ENCODE measurements at places on chromosomes 6 and 20. TPM values are rescaled to one million over a fixed set of nuclear protein-coding genes. Genes with fewer than 3 reads are reported as not detected.

GRCh38 chr20:46831633-46832011 is 63.0 kb upstream of the EYA2 start:
- no peak for DNase-seq

DNA sequence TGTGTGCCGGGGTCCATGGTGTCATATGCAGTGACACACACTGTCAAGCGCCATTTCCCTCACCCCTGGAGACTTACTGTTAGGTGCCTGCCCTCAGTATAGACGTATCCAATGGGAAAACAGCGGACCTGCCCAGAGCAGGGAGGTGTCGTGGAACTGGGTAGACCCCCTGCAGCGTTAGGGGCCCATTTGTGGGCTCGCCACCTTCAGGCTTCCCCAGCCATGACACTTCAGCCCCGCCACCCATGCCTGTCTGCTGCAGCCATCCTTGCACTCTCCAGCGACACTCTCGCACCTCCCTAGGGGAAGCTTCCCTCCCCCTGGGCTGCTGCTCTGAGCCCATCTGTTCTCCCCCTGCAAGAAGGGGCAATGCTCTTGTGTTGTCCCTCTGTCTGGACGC is 43.2 kb downstream of the STK35 start:
- no peak for DNase-seq

MOG gene
- not detected for total RNA-seq

GABBR1 gene
- total RNA-seq: 8.2 TPM
